ENCODE measurements at places on chromosomes 2 and 18.

GRCh38 chr2:216424274-216424673, 12.0 kb downstream of the SMARCAL1 start:
- peak; percentile 27 for DNase-seq

GRCh38 chr2:238895361-238895882, 47.5 kb downstream of the TWIST2 start:
- DNase-seq, result no peak

- DNase-seq, result no peak
Measured at GRCh38 chr2:67374949-67375348, 22.2 kb upstream of the ETAA1 start.

- no peak for DNase-seq
Measured at GRCh38 chr2:23617811-23618215, 232.8 kb downstream of the KLHL29 start.

DNA sequence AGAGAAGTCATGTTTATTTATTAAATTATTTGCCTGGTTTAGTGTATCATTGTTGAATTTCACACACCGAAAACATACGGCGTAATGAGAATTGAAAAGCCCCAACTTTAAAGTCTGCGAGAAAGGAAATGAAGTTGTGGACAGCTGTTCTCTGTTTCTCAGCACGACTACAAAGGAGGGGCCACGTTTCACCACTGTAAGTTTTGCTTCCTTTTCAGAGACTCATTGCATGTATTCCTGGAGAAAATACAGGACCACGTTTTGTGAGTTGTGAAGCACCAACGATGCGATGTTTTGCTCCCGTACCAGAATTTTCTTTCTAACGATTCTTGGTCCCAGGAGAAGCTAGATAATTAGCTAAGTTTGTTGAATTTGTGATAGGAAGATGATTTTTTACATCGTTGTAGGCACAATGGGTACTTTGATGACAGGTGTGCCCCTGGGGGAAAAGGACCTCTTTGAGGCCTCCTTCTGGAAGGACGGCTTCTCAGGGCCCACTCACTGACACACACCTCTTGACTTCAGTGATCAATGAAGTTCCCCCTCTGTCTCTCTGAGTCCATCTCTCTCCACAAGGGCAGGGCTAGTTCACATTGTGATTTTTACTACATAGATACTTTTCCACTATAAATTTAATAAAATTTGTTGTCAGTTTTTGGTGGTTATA, 23.7 kb upstream of the ACKR3 start:
- no peak for DNase-seq

DNA sequence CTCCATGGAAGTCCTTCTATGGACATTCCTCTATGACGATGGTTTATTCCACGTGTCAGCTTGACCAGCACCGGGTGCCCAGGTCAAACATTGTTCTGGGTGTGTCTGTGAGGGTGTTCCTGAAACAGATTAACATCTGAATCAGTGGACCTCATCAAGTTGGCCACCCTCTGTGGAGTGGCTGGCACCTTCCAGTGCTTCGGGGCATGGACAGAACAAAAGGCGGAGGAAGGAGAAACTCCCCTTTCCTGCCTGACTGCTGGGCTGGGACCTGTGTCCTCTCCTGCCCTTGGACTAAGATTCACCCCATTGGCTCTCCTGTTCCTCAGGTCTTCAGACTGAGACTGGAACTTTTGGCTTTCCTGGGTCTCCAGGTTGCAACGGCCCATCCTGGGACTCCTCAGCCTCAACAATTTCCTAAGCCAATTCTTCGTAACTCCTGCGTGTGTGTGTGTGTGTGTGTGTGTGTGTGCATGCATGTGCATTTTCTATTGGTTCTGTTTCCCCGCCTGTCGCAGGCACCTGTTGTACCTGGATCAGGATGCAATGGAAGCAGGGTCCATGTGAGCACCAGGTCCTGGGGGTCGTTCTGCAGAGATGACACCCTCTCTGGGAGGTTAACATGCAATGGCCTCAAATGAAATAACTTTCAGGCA, 357.2 kb upstream of the SALL3 start:
- no peak for DNase-seq

- DNase-seq, result no peak
Measured at GRCh38 chr2:71462641-71463341, 9.4 kb downstream of the DYSF start.

DNA sequence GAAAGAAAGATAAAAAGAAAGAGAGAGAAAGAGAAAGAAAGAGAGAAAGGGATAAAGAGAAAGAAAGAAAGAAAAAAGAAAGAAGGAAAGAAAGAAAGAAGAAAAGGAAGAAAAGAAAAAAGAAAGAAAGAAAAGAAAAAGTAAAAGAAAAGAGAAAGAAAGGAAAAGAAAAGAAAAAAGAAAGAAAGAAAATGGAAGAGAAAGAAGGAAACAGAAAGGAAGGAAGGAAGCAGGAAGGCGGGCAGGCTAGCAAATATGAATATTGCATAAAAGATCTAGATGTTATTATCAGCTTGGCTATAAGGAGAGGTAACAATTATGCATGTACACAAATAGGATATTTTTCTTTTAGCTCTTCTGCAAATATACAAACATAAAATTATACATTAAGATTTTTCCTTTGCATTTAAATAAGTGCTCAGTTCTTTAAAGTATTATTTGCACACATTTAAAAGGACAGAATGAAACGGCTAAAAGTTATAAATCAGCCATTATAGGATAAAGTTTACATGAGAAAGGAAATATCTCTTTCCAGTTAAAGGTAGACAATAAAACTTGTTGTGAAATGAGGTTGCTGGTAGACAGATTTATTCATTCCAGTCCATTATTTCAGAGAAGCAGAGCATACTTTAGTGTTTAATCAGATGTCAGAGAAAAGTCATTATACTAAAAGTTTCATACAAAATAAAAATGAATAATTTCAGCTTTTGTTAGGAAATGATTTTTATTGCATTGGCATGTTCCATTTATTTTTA, 511.4 kb downstream of the KCNJ3 start:
- DNase-seq, result no peak

DNA sequence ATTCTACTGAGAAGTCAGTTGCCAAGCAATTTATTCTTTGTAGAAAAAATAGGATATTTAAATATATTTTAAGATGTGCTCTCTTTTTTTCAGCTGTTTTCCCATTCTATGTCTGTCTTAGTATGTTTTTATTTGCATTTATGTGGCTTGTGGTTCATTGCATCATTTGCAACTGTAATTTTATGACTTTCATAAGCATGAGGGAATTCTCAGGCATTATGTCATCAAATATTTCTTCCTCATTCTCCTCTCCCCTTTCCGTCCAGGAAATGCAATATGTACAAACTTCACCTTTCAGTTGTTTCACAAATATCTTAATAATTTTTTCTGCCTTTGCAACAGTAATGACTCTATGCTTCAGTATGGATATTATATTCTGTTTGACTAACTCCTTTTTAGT, 560.2 kb upstream of the LRATD1 start:
- no peak for DNase-seq

GRCh38 chr2:187502467-187502866, 51.8 kb downstream of the TFPI start:
- DNase-seq, result no peak

DNA sequence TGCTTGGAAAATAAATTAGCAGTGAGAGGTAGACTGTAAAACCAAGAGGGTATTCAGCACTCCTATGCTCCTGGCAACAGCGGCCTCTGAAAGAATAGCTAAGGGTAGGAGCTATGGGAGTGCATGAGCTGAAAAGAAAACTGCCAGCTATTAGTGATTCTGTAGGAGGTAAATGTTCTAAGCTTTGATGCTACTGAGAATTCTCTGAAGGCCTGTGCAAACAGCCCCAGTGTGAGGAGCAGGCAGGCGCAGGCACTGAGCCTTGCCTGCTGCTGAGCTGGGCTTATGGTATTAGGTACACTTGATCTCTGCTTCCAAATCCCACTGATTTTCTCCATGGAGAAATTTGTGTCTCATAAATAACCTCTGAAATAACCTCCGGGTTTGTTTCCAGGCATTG, 86.7 kb downstream of the NYAP2 start:
- no peak for DNase-seq

DNA sequence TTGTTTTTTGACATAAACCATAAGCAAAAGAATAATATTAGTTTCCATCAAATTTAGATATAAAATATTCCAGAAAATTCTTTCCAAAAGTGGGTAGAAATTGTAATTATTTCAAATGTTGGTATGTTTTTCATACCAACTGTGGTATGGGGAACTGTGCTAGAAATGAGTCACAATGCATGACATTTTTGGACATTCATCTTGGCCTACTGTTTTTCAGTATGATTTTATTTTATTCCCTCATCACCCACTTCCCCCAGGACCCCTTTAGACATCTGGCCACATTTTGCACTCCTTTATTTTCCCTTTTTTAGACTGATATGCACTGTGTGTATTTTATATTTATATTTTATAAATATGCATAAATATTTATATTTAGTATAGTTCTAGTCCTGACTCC, 97.1 kb downstream of the DPP4 start:
- no peak for DNase-seq

GRCh38 chr2:159185401-159186130, 100.9 kb downstream of the WDSUB1 start:
- DNase-seq, result peak; percentile 52

DNA sequence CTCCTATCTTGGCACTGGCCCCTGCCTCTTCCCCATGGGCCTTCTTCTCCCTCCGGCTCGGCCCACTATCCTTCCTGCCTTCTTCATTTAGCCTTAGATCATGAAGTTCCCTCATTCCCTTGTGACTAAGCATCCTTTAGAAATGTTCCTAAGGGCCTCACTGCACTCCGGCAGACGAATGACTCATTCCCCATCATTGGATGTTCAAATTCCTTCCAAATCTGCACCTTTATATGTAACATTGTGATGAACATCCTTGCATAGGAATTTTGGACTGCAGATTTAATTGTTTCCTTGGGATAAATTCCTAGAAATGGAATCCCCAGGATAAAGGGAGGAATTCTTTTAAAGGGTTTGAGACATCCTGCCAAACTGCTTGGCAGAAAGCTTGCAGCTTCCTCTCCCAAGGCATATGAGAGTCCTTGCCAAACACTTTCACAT, 19.0 kb downstream of the CRACDL start:
- peak; percentile 86 for DNase-seq

DNA sequence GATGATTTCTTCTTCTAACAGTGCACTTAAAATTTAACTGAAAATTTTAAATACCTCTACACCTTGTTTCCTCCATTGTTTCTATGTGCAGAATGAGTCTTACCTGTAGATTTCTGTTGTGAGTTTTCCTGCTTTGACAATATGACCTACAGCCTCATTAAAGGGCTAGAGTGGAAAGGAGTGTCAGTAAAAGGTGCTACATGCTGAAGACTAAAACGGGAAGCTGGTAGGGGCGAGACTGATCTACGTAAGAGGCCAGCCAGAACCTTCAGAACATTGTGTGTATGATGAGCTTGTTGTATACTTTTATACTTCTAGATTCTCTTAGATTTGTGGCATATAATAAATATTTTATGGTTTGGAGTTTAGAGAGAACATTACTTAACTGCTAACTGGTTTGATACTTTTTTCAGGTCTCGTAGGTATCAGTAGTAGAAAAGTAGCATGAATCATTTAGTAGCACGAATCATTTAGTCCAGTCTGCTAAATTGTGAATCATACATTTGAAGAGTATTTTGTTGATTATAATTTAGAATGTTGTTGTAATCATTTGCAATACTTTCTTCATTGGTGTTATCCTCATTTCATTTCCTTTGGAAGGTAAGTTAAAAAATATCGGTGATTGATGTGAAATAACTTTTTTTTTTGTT, 14.3 kb downstream of the INSIG2 start:
- DNase-seq, result no peak

- peak; percentile 63 for DNase-seq
Measured at GRCh38 chr2:150811259-150811855, 323.9 kb upstream of the RND3 start.

- peak; percentile 65 for DNase-seq
Measured at GRCh38 chr2:30252723-30253701, 21.7 kb downstream of the LBH start.

- no peak for DNase-seq
Measured at GRCh38 chr18:61608316-61608715, 275.1 kb downstream of the CDH20 start.

DNA sequence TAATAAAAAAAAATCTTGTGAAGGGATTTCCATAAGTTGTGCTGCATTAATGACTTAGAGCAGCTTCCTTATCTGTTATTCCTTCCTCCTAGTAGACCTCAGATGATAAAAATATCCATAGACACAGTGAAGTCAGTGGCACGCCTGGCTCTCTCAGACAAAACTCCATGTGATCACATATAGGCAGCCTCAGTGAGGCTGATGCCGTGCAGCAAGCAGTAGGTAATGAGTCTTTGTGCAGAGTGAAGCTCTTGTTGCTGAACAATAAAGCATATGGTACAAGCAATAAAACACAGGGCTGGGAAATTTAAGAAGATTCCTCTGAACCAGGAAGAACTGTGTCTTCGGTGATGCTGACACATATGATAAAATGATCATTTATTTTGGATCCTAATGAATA, 102.7 kb downstream of the CSRNP3 start:
- no peak for DNase-seq

- DNase-seq, result no peak
Measured at GRCh38 chr18:58411323-58411722, 217.6 kb downstream of the ALPK2 start.

DNA sequence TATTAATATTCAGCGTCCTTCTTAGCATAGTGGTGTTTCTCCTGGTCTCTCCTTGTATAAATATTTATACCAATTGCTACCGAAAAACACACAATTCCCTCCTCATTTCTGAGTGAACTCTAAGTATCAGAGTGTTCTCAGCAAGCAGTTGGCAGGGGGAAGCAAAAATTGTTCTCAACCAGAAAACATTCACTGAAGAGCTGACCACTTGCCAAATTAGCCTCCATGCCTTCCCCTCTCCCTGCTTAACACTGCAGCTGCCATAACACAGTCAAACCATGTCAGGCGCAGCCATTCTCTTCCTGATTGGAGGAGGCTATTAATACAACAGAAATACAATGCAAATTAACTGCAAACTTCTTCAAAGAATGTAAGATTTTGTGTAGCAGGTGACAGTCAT, 105.0 kb downstream of the COL6A3 start:
- DNase-seq, result peak; percentile 58

GRCh38 chr2:105294844-105295481, 34.6 kb downstream of the TGFBRAP1 start:
- DNase-seq, result peak; percentile 75

DNA sequence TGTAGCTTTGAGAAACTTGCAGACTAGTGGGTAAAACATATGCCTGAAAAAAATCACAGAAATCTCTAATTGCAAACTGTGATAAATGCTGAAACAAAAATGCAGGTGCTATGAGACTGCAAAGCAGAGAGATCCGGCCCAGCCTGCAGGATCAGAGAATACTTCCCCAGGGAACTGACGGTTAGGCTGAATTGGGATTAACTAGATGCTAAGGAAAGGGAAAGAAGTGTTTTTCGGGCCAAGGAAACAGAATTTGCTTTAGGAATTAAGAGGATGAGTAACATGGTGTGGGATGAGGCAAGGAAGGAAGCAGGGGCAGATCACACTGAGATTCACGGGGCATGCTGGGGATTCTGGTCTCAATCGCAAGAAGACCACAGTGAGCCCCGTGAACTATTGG, 71.5 kb downstream of the OSBPL6 start:
- no peak for DNase-seq

- no peak for DNase-seq
Measured at GRCh38 chr2:164151522-164151921, 415.7 kb upstream of the FIGN start.
